Thyroid gland (tissue), 4 donors: ENCODE measurements at places on chromosomes 5 and 9. TPM values are rescaled to one million over a fixed set of nuclear protein-coding genes. Genes with fewer than 3 reads are reported as not detected.

The MARCHF11 gene
- total RNA-seq, result 0.27 TPM

The IFNK gene
- total RNA-seq, result not detected

The WDR38 gene
- not detected for total RNA-seq

The RFESD gene
- total RNA-seq, result 3.7 TPM

The OR1J2 gene
- total RNA-seq, result not detected

The NME5 gene
- total RNA-seq, result 11.9 TPM

The ZNF189 gene
- total RNA-seq, result 26.5 TPM

The LTC4S gene
- 22.2 TPM for total RNA-seq

DNA sequence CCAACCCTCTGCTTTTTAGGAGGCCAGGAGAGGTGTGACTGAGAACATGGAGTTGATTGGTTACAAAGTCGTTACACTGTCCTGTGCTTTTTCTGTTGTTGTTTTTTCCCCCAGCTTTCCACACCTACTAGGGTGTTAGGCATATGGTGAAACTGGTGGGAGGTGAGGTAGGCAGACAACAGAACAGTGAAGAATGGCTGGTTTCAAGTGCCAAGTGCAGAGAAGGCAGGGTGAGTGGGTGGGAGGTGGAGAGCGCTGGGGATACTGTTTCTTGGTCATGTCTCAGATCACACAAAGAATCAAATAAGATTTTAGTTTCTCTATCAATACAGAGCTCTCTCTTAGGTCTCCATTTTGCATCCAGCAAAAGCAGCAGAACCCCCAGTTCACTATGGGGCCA, 2.2 kb upstream of the SPTAN1 start:
- DNase-seq, result no peak
- peak overlapping the region; percentile 90 for H3K27ac ChIP-seq
- H3K27me3 ChIP-seq, result no peaks in the 10 kb centered on the region
- H3K4me1 ChIP-seq, result peaks cover 38% of the 10 kb centered on the region

- no peak overlapping the region for H3K27ac ChIP-seq
- DNase-seq, result no peak
- H3K27me3 ChIP-seq, result no peaks in the 10 kb centered on the region
- H3K36me3 ChIP-seq, result no peaks in the 10 kb centered on the region
These were observed 6.5 kb downstream of the PPIP5K2 start for GRCh38 chr5:103126557-103126956.

- H3K27ac ChIP-seq, result no peak overlapping the region
- H3K27me3 ChIP-seq, result no peaks in the 10 kb centered on the region
- H3K4me3 ChIP-seq, result no peak overlapping the region
- no peak for DNase-seq
These were observed 82.2 kb downstream of the IPO11 start for GRCh38 chr5:62494772-62495171.

DNA sequence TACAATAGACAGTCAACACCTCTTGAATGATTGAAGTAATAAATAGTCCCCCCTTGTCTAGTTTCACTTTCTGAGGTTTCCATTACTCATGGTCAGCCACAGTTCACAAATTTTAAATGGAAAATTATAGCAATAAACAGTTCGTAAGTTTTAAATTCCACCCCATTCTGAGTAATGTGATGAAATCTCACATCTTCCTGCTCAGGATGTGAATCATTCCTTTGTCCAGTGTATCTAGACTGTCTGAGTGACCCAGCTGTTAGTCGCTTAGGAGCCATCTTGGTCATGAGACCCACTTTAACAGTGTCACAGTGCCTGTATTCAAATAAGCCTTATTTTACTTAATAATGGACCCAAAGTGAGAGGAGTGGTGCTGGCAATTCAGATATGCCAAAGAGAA, 311.6 kb upstream of the PRR16 start:
- no peaks in the 10 kb centered on the region for H3K36me3 ChIP-seq
- no peak overlapping the region for H3K27ac ChIP-seq
- no peak overlapping the region for H3K4me3 ChIP-seq
- DNase-seq, result no peak
- no peaks in the 10 kb centered on the region for H3K27me3 ChIP-seq

GRCh38 chr5:141935538-141935937, 11.9 kb downstream of the DELE1 start:
- no peaks in the 10 kb centered on the region for H3K4me1 ChIP-seq
- no peak overlapping the region for H3K4me3 ChIP-seq
- no peak for DNase-seq
- no peaks in the 10 kb centered on the region for H3K27me3 ChIP-seq
- H3K36me3 ChIP-seq, result peaks cover 79% of the 10 kb centered on the region

GRCh38 chr5:59079622-59080620, 497.0 kb downstream of the RAB3C start:
- H3K4me3 ChIP-seq, result no peak overlapping the region
- H3K27me3 ChIP-seq, result no peaks in the 10 kb centered on the region
- H3K4me1 ChIP-seq, result no peaks in the 10 kb centered on the region
- DNase-seq, result no peak

- no peak overlapping the region for H3K4me3 ChIP-seq
- no peak for DNase-seq
- no peaks in the 10 kb centered on the region for H3K27me3 ChIP-seq
- H3K27ac ChIP-seq, result no peak overlapping the region
These were observed 212.4 kb upstream of the GLRA1 start for GRCh38 chr5:152137063-152137462.

DNA sequence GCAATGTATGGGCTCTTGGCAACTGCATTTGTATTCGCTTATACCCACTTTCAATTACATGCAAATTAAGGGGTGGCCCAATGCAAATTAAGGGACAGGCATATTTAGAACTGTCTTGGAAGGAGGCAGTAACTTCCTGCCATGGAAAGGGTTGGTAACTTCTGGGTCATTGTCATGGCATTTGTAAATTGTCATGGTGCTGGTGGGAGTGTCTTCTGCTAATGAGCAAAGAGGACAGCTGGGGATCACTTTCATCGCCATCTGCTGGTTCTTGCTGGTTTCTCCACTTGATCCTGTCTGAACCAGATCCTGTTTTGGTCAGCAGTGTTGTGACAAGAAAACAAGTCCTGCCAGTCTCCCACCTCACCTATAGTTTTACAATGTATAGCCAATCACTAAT, 23.3 kb upstream of the UGT3A2 start:
- H3K36me3 ChIP-seq, result no peaks in the 10 kb centered on the region
- DNase-seq, result no peak
- no peaks in the 10 kb centered on the region for H3K4me1 ChIP-seq
- no peak overlapping the region for H3K27ac ChIP-seq
- H3K27me3 ChIP-seq, result no peaks in the 10 kb centered on the region
- H3K4me3 ChIP-seq, result no peak overlapping the region

- peaks cover 5% of the 10 kb centered on the region for H3K4me1 ChIP-seq
- no peak overlapping the region for H3K4me3 ChIP-seq
- DNase-seq, result no peak
- H3K27ac ChIP-seq, result no peak overlapping the region
- H3K36me3 ChIP-seq, result no peaks in the 10 kb centered on the region
These were observed 57.3 kb downstream of the TRIO start for GRCh38 chr5:14200312-14200990.

GRCh38 chr9:116288658-116289057, 135.1 kb downstream of the PAPPA start:
- no peak overlapping the region for H3K4me3 ChIP-seq
- H3K36me3 ChIP-seq, result no peaks in the 10 kb centered on the region
- no peak for DNase-seq
- H3K4me1 ChIP-seq, result no peaks in the 10 kb centered on the region
- H3K27me3 ChIP-seq, result no peaks in the 10 kb centered on the region
- H3K27ac ChIP-seq, result no peak overlapping the region

GRCh38 chr9:103364753-103365152, 369.6 kb downstream of the CYLC2 start:
- no peak overlapping the region for H3K4me3 ChIP-seq
- no peak overlapping the region for H3K27ac ChIP-seq
- H3K36me3 ChIP-seq, result no peaks in the 10 kb centered on the region
- H3K27me3 ChIP-seq, result no peaks in the 10 kb centered on the region
